ENCODE measurements at places on chromosomes 3 and 15.

- DNase-seq: no peak
Observed at GRCh38 chr15:59595434-59595915, 16.1 kb upstream of the GCNT3 start.

- no peak for DNase-seq
Observed at GRCh38 chr3:14503033-14503705, 37.0 kb downstream of the GRIP2 start.

GRCh38 chr3:193833592-193833991 is 240.6 kb downstream of the OPA1 start:
- no peak for DNase-seq

GRCh38 chr3:61914276-61914675 is 352.9 kb downstream of the PTPRG start:
- no peak for DNase-seq

DNA sequence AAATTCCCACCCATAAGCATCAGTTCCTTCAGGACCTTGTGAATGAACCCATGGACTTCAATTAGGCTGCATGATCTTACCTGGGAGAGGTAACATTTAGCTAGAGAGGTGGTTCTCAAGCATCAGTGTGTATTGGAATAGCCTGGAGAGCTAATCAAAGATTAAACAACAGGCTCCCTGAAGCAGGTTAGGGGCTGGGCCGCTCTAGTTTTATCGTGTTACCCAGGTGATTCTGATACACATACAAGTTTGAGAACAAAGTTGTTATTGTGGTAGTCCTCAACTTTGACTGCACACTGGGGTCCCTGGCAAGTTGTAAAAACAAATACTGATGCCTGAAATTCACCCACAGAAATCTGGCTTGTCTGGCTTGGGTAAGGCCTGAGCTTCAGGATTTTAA is 31.2 kb downstream of the MYH15 start:
- DNase-seq: no peak
